ENCODE measurements at places on chromosomes 2 and 18. TPM values are rescaled to one million over a fixed set of nuclear protein-coding genes. Genes with fewer than 3 reads are reported as not detected.

GRCh38 chr18:62634979-62635630 is 80.2 kb upstream of the PHLPP1 start:
- DNase-seq = no peak

DNA sequence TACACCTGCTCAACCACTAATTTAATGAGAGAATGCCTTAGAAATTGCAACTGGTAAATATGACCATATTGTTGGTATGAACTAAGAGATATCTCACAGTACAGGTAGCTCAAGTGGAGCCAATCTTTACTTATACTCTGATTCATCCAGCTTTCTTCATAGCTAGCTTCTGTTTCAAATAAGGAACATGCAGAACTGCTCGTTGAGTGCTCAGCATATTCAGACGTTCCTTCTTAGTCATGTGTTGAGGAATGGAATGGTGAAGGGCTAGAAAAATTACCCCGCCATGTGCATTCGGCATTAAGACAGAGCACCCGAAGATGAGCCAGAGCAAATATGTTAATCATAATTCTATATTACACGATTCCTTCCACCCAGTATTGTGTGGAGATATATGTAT is 144.0 kb upstream of the VRK2 start:
- no peak for DNase-seq

Gene IL36RN
- not detected for total RNA-seq

DNA sequence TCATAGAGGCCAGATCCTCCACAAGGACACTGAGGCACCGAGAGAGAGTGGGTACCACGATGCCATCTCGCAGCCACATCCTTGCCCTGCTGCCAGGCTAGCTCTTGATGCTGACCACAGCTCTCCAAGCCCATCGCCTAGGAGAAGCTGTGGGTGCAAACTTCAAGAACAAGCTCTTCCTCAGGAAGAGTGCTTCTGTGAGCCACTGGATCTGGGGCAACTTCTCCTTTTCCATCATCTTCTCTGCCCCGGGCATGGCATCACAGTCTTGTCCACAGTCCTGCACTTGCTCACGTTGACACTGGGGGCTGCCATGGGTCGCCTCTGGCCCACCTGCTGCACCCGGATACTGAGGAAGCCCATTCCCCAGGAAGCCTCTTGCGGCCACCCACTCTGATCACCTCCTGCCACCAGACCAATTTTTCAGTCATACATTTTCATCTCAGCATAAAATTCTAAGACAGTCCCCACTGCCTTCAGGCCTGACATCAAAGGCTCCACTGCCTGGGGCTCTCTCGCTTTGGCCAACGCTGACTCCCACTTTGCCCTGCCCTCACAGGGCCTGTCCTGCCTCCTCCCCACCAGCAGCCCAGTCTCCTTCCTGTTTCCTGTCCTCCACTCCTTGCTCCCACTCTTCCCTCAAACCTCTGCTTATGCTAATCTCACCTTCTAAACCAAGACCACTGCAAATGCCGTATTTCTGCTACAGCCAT is 243.9 kb downstream of the AFF3 start:
- DNase-seq = no peak

Gene PCARE
- total RNA-seq = 0.87 TPM

Gene C1QL2
- not detected for total RNA-seq

GRCh38 chr2:95006588-95006987 is 18.9 kb upstream of the MAL start:
- no peak for DNase-seq

DNA sequence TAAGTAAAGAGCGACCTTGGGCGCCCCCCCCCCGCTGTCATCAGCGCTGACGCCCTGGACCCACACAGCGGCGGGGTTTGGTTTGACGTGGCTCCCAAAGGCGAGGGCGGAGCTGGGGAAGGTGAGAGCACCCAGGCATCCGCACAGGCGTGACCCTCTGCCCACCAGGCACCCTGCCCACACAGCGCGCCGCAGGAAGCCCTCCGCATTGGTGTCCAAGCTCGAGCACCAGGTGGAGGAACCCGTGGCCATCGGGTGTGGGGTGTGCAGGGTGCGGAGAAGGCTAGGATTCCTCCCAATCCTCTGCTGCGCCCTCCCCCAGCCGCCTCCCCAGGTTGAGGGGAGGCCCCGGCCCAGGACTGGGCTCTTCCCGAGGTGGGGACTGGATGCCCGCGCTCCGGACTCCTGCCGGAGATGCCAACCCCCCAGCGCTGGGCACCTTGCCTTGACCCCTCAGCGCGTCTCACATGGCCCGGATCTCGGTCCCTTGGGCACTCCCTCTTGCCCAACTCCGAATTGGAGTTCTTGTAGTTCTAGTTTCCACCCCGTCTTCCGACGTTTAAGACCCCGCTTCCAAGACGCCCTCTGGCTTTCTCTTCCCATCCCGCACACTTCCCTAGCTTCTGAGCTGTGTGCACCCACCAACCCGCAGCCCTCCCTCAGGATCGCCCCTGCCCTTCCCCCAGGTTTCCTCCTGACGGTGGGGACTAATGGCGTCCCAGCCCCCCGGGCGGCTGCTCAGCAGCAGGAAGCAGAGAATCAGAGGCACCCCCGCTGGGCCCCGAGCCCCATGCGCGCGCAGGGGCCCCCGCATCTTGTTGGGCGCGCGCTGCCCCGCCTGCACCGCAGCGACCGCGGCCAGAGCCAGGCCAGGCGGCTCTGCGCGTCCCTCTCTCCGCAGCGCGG is 25.9 kb upstream of the RESP18 start:
- DNase-seq = peak; percentile 60

GRCh38 chr2:9690716-9691498 is 60.1 kb upstream of the YWHAQ start:
- no peak for DNase-seq
